ENCODE measurements at places on chromosomes 11 and 22.
A peak's percentile ranks its signal among the peaks of the same experiment; 100 is the strongest.

GRCh38 chr11:2311353-2312133 lies 9.7 kb downstream of the TSPAN32 start:
- no peak for DNase-seq

DNA sequence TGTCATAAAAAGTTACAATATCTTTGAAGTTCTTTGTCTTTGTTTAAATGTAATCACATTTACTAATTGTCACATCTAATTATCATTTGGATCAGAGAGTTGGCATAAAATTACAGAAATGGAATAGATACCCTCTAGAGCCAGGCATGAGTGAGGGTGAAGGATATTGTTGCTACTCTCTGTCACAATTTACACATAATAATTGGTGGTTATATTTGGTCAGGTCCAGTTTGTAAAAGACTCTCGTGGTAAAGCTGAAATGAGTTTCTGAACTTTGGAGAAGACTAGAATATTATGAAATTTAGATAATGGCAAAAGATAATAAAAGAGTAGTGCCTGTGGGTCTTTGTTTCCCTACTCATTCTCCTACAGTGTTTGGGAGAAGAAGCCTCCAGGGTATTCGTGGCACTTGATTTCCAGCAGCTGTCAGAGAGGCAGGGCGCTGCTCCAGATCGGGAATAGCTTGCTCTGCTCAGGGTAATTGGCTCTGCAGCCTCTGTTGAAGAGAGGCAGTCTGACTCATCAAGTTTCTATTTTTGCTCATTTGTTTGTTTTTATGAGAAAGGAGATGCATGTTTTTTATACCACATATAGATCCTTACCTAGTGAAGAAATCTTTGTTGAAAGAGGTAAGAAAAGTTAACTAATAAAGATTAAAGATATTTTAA lies 349.9 kb downstream of the CNTN5 start:
- peak; percentile 25 for DNase-seq

GRCh38 chr22:37202716-37203115 lies 9.6 kb downstream of the SSTR3 start:
- DNase-seq: no peak

GRCh38 chr11:119369132-119369925 lies 12.2 kb downstream of the USP2 start:
- DNase-seq: no peak

DNA sequence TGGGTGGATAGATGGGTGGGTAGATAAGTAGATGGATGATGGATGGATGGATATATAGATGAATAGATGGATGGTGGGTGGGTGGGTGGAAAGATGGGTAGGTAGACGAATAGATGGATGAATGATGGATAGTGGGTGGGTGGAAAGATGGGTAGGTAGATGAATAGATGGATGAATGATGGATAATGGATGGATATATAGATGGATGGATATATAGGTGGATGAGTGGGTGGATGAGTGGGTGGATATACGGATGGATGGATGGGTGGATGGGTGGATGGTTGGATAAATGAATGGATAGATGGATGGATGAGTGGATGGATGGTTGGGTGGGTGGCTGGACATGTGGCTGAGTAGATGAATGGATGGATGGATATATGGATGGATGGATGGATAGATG lies 53.1 kb upstream of the THY1 start:
- no peak for DNase-seq

DNA sequence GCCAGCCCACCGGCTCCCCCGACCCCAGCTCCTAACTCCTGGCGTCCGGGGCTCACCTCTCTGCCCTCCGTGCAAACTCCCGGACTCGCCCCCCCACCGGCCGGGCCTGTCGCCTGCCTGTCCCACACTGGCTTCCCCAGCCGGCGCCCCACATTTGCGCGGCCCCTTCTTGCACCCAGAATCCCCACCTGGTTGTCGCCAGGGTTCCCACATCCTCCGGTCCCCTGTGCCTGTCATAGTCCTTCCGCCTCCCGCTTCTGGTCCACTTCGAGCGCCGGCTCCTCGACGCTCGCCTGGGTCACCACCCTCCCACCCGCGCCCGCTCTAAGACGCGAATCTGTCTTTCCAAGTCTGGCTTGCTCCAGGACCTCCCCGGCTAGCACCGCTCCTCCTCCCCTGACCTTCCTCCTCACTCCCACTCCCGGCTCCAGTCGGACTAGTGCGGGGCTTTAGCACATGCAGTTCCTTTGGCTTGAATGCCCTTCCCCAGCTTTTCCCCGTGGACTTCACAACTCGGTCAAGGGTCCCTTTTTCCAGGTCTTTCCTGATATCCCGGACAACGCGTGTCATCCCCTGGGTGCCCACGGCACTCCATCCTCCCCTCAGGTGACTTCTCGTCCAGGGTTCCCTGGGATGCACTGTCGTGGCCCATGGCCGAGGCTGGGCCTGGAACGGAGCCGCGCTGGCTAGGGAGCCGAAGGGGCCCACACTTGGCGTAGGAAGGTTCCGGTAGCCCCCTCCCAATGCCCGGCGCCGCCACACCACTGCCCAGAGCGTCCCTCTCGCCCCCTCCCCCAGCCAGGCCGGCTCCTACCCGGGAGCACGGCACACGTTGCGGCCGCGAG lies 635 bp downstream of the SCARF2 start:
- no peak for DNase-seq

DNA sequence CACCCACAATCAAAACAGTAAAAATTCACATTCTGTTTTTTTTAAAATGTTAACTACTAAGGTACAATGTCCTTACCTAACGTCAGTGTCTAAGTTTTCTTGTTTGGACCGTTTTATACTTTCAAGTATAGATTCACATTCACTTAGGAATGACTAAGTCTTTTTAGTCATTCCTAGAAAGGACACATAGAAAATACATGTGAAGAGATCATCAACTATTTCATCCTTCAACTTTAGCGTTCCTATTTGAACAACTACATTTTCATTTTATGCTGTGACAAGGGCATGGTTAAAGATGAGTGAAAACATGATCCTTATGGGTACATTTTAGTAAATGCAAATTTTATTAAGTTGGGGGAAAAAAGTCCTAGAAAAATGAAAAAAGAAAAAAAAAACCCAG lies 62.8 kb downstream of the DDX10 start:
- DNase-seq: no peak

DNA sequence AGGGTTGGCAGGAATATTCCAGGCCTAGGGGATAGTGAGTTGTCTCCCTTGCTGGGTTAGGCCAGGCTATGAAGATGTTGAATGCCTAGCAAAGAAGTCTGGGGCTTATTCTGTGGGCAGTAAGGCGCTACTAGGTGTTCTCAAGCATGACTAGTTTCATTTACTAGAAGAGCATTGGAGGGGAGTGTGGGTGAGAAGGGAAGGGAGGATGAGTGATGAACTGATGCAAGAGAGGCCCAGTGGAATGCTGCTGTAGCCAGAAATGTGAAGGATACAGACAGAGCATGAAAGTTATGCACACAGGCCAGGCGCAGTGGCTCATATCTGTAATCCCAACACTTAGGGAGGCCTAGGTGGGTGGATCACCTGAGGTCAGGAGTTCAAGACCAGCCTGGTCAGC lies 33.5 kb downstream of the POU2F3 start:
- DNase-seq: no peak

GRCh38 chr11:59559886-59560285 lies 48.5 kb downstream of the OR4D9 start:
- no peak for DNase-seq

GRCh38 chr11:3085052-3085451 lies 27.8 kb upstream of the CARS1 start:
- no peak for DNase-seq

GRCh38 chr11:20160425-20161229 lies at the start of gene DBX1:
Gene DBX1 (minus strand): TSS chr11:20160475. CDS start chr11:20160324, 151 bp downstream.
- no peak for DNase-seq
